ENCODE measurements at places on chromosomes 13 and 19.

DNA sequence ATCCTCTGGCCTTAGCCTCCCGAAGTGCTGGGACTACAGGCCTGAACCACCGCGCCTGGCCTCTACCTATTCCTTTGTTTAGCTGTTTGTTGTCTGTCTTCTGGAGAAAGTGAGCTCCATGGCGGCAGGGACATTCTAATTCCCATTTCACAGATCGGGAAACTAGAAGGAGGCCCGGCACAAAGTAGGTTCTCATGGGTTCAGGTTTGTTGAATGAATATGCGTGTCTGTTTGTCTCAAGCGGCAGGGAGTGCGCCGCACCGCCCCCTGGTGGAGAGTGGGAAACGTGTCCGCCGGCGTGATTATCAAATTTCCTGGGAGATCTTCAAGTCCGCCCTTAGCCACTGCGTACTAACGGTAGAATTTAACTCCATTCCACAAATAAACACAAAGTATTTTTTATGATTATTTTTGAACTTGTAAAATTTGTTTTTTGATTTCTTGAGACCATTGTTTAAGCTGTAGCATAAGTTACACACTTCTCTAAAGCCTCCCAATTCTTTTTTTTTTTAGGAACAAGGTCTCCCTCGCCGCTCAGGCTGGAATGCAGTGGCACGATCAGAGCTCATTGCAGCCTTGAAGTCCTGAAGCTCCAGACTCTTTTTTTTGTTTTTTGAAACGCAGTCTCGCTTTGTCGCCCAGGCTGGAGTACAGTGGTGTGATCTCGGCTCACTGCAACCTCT is 8.9 kb upstream of the CCDC9 start:
- DNase-seq, result no peak

- DNase-seq, result no peak
Observed at GRCh38 chr19:39997638-39998216, 867 bp downstream of the ZNF546 start.

DNA sequence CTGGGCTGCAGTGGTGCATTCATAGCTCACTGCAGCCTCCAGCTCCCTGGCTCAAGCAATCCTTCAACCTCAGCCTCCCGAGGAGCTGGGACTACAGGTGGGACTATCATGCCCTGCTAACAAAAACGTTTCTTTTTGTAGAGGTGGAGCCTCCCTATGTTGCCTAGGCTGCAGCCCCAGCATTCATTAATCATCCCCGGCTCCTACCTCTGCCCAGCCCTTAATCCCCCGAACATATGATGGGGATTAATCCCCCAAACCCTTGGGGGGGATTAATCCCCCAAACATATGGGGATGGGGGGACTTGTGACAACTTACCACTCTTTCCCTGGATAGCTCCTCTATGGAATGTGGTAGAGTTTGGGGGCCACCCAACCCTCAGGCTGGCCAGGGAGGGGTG is 45.9 kb downstream of the SUGP2 start:
- no peak for DNase-seq

- DNase-seq, result no peak
Observed at GRCh38 chr13:113527272-113527958, 36.9 kb upstream of the DCUN1D2 start.

- no peak for DNase-seq
Observed at GRCh38 chr13:106919638-106920037, 351.7 kb upstream of the ARGLU1 start.

DNA sequence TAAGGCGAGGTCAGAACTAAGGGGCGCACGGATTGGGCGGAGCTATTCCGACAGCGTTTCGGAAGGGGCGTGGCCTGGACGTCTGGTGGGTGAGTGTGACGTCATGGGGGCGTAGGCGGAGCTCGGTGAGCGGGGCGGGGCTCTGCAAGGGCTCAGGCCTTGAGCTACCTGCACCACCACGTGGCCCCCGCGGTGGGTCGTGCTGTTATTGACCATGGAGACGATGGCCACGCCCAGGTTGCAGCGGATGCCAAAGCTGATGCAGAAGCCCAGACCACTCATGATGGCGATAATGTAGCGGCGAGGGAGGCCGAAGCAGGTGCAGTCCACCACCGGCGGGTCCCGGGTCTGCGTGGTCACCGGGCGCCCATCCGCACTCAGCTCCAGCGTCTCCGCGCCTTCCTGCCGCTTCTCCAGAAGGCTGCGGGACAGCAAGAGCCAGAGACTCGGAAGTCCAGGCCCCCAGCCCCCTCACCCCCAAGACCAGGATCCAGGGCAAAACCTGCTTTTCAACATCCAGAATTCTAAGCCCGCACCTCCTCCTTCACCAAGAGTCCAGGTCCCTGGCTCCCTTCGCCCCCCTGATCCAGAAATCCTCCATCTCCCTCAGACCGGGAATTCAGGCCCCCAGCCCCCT is 4.8 kb downstream of the SLC17A7 start:
- DNase-seq, result no peak

- no peak for DNase-seq
Observed at GRCh38 chr13:70520275-70521036, 412.2 kb upstream of the KLHL1 start.

DNA sequence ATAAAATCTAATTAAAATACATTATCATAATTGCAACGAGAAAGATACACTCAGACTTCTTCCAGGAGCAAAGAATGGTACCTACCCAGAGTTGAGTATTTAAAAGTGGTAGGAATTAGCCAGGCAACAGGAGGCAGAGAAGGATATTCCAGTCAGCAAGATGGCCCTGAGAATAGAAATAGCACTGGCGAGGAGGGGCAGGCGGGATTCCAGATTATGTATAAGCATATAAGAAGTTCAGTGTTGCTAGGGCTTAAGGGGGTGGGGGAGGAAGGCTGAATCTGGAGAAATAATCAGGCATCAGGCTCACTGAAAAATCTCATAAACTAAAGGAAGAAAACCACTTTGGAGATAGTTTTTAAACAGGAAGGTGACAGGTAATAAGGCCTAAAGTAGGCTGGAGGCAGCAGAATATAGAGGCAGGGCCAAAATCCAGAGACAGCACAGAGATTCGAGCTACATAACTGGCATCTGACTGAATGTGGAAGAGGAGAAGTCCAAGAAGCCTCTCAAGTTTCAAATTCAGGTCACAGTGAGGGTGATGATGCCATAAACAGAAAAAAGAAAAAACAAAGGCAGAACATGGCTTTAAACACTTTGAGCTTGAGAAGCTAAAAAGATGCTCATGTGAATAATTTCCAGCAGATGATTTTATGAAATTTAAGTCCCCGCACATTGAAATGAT is 7.5 kb downstream of the KPNA3 start:
- no peak for DNase-seq

DNA sequence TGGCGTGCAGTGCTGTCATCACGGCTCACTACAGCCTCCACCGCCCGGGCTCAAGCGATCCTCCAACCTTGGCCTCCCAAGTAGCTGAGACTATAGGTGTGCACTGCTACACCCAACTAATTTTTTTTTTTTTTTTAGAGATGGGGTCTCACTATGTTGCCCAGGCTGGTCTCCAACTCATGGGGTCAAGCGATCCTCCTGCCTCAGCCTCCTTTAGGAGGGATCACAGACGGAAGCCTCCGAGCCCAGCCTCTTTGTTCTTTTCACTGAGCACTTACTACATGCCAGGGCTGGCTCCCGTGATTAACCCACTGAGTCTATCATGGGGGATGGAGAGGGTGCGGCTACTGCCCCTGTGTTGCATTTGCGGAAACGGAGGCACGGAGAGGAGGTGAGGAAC is 12.9 kb upstream of the CACTIN start:
- no peak for DNase-seq

DNA sequence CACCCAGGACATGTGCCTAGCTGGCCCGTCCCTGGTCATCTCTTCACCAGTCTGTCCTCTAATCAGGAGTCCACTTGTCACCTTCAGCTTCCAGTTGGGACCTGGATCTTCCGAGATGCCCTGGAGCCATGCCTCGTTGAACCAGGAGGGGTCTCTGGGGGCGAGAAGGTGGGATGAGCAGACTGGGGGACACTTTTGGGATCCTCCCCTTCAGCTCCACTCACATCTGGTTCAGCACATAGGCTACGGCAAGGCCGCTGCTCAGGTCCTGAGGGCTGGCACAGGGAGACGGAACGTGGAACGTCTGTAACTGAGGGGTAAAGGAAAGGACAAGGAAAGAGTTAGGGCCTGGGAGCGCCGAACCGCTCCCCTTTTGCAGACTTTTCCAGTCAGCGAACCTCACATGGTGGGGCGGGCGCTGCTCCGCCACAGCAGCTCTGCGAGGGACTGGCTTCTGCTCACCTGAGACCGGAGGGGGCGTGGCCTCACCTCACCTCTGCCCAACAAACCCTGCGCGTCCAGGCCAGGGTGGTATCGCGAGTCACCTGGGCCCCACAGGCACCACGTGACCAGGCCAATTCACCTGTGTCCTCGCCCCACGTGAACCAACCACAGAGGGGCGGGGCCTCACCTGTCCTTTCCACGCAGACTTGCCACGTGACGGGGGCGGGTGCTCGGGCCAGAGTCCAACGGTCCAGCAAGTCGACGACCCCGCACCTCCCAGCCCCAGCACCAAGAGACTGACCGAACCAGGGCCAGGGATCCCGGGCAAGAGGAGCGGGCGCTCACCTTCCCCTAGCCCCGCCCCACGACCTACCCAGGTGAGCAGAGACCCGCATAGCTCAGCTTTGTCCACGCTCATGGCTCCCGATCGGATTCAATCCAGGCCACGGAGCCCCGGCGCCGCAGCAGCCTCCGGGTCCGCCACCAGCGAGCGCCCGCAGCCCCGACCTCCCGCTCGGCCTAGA is at the start of gene HOOK2:
TSS of gene HOOK2 (minus strand) at position 965 of the 968 bp plus-strand sequence. CDS start at position 862, 103 bp downstream.
- DNase-seq, result no peak

DNA sequence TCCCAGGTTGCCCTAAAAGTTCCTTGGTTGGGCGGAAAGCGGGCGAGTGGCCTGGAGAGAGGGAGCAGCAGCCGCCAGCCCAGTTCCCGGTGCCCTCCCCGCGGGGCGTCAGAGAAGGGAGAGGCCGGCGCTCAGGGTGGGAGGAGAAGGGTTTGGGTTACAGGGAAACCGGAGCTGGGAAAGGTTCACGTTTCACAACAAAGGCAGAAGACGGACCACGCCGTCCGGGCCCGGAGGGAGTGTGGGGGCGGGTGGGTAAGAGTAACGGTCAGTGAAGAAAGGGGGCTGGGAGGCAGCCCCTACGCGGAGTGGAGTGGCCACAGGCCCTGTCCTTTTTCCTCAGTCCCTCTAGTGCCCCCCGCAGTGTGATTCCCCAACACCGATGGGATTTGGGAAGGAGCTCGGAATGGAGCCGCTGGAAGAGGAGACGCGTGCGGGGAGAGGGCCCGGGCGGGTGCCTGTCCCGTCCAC is 1.6 kb downstream of the SIX5 start:
- DNase-seq, result no peak

DNA sequence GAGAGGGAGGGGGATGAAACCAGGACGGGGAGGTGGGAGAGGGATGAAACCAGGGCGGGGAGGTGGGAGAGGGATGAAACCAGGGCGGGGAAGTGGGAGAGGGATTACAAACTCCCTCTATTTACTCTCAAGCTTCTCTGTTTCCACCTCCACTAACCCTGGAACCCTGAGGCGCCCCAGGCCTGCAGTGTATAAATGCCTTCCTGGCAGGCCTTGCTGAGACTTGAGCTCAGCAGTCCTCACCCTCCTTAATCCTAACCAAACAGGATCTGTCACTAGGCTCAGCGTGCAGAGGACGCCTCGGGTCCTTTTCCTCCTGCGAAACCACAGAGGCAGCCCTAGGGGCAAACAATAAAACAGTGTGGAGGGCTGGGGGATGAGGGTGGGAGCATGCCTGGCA is 32.1 kb upstream of the OR1M1 start:
- DNase-seq, result no peak

DNA sequence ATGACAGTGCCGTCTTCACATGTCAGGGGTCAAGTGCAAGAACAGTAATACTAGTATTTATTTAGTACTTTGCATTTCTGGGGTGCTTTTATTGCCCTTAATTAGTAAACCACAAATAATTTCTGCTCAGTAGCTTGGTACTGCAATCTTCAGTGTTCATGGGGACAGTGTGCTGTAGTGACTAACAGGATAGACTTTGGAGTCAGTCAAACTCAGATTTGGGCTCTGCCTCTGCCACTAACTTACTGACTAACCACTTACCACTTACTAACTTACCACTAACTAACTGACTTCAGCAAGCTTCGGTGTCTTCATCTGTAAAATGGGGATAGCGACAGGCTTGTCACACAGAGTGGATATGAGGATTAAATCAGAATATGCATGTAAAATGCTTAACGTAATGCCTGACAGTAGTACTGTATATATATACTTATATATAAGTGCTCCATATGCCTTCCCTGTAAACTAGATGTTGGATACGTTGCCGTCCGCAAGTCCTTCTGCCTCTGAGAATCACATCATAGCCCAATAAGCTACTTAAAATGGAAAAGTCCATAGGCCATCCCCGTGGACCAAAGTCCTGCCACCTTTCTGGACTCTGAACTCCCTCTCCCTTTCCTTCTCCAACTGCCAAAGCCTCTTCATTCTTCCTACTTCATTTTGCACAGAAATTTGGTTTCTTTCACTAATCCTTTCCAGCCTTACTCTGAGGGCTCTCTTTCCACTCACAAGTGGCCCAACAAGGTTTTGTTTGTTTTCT is 158.1 kb downstream of the ZIC5 start:
- no peak for DNase-seq

DNA sequence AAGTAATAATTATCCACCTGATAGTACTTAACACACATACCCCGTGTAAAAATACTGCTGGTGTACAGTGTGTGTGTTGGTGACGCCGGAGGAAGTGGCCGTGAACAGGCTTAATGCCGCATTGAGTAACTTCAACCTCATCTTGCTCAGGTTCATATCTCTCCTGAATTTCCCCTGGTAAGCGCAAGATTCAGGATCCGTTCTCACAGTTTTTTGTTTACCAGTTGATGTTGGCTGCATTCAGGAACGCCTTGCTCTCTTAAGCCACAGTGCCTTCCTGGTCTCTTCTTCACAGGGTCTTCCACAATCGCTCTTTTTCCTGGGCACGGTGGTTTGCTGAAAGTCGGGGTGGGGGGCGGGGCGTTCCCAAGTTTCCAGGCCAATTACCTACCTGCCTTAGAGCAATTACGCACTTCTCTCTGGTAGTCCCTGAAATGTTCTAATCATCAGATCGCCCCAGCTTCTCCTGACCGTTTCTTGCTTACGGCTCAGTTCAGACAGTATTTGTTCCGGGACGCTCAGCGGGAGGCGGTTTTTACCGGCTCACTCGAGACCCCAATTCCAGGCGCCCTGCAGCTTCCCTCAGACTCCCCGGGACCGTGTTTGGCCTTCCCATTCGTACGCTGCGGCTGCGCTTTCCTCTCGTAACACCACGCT is 706 bp upstream of the DNAJC3 start:
- DNase-seq, result peak; percentile 37

GRCh38 chr19:2053601-2054389 is 2.8 kb upstream of the MKNK2 start:
- no peak for DNase-seq

DNA sequence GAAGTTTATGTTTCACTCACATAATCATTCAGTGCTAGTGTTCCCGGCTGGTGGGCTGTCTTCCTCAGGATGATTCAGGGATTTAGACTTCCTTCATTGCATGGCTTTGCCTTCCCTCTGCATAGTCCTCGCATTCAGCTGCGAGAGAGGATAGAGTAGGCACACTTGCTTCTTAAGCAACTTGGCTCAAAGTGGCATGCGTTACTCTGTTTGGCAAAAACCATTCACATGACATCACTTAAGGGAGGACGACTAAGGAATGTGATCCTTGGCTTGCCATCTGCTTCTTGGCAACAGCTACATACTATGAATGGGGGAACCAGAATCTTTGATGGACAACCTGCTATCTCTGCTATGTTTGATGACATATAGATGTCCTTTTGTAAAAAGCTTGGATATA is 359.3 kb downstream of the TDRD3 start:
- DNase-seq, result no peak

All from SIG-M5 (cell line).